Ecto neural progenitor cell (in vitro differentiated cells): ENCODE measurements at places on chromosomes 2 and 18.

GRCh38 chr2:99858951-99859596 lies 283.3 kb downstream of the AFF3 start:
- no peak for DNase-seq

- no peak for DNase-seq
Observed at GRCh38 chr2:198762441-198762840, 695.3 kb downstream of the SATB2 start.

DNA sequence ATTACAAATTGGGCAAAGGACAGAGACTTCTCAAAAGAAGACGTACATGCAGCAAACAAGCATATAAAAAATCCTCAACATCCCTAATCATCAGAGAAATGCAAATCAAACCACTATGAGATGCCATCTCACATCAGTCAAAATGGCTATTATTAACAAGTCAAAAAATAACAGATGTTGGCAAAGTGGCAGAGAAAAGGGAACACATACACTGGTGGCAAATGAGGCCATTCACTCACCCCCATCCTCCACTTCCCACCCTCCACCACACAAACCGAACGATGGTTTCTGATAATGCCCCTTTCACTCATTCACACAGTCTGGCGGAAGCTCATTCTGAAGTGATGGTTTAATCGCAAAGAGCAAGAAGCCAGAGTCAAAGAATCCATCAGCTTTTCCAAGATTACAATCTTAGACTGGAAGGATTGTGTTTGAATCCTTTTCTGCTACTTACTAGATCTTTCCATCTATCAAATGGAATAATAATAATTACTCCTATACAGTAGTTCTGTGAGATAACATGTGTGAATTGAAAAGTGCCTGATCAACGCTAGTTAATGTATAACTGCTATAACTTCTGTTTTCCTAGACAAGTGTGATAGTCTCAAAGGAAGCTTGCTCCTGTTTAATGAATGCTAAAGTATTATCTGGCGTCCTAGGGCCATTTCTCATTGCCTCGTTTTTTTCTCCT lies 16.9 kb upstream of the CD28 start:
- DNase-seq, result no peak

GRCh38 chr2:42971947-42972736 lies 179.8 kb upstream of the HAAO start:
- DNase-seq, result no peak

- no peak for DNase-seq
Observed at GRCh38 chr18:44898498-44898897, 217.8 kb downstream of the SETBP1 start.

GRCh38 chr2:221360742-221361141 lies 211.4 kb downstream of the EPHA4 start:
- no peak for DNase-seq

DNA sequence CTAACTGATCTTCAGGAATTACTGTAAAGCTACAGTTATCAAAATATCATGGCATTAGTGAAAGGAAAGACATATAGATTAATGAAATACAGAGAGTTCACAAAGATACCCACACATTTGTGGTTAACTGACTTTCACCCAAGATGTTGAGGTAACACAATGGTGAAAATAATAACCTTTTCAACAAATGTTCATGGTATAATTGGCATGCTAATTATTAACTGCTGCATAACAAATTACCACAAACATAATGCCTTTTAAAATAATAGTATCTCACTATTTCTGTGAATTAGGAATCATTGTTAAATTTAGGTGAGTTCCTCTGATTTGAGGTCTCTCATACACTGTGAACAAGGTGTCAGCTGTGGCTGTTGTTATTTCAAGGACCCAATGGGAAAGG lies 1493.1 kb upstream of the ACVR2A start:
- DNase-seq, result no peak

GRCh38 chr2:23924589-23925359 lies 2.1 kb downstream of the ATAD2B start:
- no peak for DNase-seq

- DNase-seq, result no peak
Observed at GRCh38 chr18:43542016-43542415, 264.7 kb upstream of the SYT4 start.

- no peak for DNase-seq
Observed at GRCh38 chr2:83168377-83168776, 1290.7 kb downstream of the SUCLG1 start.

- DNase-seq, result no peak
Observed at GRCh38 chr2:37742286-37742685, 70.8 kb upstream of the CDC42EP3 start.

- no peak for DNase-seq
Observed at GRCh38 chr2:46431481-46432235, 47.7 kb upstream of the TMEM247 start.

- no peak for DNase-seq
Observed at GRCh38 chr2:238381341-238382115, 45.2 kb upstream of the ASB1 start.

- no peak for DNase-seq
Observed at GRCh38 chr2:36620321-36620720, 22.4 kb upstream of the FEZ2 start.

- DNase-seq, result no peak
Observed at GRCh38 chr2:48854681-48855080, 99.2 kb upstream of the LHCGR start.

GRCh38 chr2:63300835-63301234 lies 250.2 kb downstream of the OTX1 start:
- DNase-seq, result no peak

DNA sequence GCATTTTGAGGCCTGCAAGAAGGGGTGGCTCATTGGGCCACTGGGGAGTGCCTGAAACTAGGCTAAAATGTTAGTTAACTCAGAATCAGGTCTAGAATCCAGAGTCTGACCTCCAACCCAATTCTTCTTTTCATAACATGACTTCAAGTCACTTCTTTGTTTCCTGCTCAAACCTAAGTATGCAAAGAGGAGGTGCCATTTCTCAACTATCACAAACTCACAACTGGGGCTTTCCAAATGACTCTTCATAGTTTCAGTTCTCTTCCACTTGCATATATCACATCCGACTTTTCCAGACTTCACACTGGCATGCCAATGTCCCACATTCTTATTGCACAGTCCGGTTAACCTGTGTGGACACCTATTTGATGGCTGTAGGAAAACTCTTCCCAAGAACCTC lies 211.6 kb downstream of the TCF4 start:
- no peak for DNase-seq

GRCh38 chr2:94861308-94862152 lies 9.7 kb upstream of the TEKT4 start:
- DNase-seq, result peak; percentile 14

DNA sequence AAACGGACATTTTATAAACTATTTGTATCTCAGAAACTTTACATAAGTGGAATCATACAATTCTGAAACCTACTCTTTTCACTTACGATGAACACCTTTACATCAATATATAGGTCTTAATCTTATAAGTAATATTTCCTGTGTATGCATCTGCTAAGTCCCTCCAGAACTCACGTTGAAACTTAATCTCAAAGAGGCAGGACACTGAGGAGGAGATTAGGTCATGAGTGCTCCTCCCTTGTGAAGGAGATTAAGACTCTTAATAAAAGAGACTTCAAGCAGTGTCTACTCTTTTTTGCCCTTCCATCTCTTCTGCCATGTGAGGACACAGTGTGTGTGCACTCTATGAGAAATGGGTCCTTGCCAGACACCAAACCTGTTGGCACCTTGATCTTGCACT lies 94.7 kb upstream of the CDKL4 start:
- no peak for DNase-seq

DNA sequence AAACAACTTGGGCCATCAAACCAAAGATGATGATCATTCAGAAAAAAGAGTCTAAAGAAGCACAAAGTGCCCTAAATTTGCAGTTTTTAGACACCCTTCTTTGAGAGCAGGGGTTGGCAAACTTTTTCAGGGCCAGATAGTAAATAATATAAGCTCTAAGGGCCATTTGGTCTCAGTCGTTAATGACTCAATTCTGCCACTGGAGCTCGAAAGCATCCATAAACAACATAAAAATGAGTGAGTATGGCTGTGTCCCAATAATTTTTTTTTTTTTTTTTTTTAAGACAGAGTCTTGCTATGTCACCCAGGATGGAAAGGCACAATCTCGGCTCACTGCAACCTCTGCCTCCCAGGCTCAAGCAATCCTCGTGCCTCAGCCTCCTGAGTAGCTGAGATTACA lies 152.3 kb downstream of the DTNB start:
- DNase-seq, result no peak

GRCh38 chr2:252001-252602 lies 11.7 kb downstream of the SH3YL1 start:
- DNase-seq, result no peak

DNA sequence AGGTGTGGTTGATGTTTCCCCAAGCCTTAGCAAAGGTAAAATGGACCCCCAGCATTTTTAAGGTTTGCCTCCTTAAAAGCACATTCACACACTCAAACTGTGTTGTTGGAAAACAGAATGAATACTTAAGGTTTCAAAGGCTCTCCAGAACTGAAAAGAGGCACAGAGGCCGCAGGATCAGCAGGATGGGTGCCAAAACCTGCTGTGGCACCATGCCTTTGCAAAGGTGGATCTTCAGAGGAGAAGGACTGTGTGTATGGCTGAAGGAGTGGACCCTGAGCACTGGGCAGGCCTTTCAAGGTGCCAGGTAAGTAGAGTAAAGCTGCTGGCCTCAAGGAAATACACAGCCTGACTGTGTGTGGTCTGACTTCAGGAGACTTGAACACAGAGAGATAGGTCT lies 127.3 kb downstream of the XRCC5 start:
- no peak for DNase-seq

GRCh38 chr2:207405150-207405549 lies 124.6 kb upstream of the CREB1 start:
- no peak for DNase-seq

DNA sequence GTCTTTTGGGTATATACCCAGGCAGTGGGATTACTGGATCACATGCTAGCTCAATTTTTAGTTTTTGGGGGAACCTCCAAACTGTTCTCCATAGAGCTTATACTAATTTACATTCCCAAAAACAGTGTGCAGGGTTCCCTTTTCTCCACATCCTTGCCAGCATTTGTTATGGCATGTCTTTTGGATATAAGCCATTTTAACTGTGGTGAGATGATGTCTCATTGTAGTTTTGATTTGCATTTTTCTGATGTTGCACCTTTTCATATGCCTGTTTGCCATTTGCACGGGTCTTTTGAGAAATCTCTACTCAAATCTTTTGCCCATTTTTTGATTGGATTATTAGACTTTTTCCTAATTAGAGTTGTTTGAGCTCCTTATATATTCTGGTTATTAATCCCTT lies 8.0 kb downstream of the FASTKD1 start:
- no peak for DNase-seq

GRCh38 chr2:80894486-80894885 lies 589.9 kb upstream of the LRRTM1 start:
- no peak for DNase-seq

- no peak for DNase-seq
Observed at GRCh38 chr2:96955762-96956161, 30.6 kb downstream of the FAM178B start.

DNA sequence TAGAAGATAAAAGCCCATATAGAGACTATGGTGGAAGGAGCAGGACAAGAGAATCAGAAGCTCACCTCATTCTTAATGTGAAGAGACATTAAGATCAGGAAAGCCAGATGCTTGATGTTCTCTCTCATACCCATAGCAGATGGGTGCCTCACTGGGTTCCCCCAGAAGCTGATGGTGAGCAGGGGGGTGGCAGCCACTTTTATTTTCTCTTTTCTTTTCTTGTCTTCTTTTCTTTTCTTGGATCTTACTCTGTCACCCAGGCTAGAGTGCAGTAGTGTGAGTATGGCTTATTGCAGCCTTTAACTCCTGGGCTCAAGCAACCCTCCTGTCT lies 14.8 kb upstream of the CXCR4 start:
- DNase-seq, result no peak

GRCh38 chr18:9755615-9756014 lies 47.5 kb downstream of the RAB31 start:
- DNase-seq, result peak; percentile 31

- DNase-seq, result no peak
Observed at GRCh38 chr18:11760498-11761167, 71.6 kb downstream of the GNAL start.
